NCI-H2081 (cell line): ENCODE measurements at places on chromosomes 1 and 21.

- peak; percentile 12 for DNase-seq
These were observed 11.4 kb upstream of the MTARC1 start for GRCh38 chr1:220775240-220775853.

DNA sequence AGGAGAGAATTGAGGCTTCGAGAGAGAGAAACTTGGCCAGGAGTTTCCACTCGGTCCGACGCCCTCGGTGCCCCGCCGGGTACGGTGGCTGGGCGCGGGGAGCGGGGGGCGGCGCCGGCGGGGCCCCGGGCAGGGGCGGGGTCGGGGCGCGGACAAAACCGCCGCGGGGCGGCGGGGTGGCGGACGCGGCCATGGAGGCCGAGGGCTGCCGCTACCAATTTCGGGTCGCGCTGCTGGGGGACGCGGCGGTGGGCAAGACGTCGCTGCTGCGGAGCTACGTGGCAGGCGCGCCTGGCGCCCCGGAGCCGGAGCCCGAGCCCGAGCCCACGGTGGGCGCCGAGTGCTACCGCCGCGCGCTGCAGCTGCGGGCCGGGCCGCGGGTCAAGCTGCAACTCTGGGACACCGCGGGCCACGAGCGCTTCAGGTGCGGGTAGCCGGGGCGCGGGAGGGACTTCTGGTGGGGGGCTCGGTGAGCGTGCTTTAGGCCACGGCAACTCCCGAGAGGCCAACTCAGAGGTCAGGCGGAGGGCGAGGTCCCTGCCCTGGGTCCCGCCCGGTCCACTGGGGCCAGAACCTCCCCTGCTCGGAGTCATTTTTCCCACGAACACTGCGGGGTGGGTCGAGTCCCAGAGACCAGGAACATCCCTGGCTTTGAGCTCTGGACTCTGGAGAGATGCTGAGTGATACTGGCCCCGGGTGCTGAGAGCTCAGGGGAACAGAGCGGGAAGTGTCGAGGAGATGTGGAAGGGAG, 431 bp downstream of the RAB42 start:
- no peak for DNase-seq

- no peak for DNase-seq
These were observed 15.4 kb upstream of the WASF2 start for GRCh38 chr1:27505420-27505680.

GRCh38 chr1:97632776-97633175, 288.1 kb downstream of the DPYD start:
- no peak for DNase-seq

GRCh38 chr1:212410231-212410820, 4.4 kb downstream of the PACC1 start:
- no peak for DNase-seq

- no peak for DNase-seq
These were observed 47.3 kb upstream of the COA6 start for GRCh38 chr1:234325878-234326496.

- peak; percentile 97 for DNase-seq
These were observed 43.4 kb downstream of the KIAA1614 start for GRCh38 chr1:180956028-180956640.

- no peak for DNase-seq
These were observed 51.3 kb downstream of the DNAJC6 start for GRCh38 chr1:65360648-65361047.

- peak; percentile 25 for DNase-seq
These were observed 19.7 kb upstream of the RIPK4 start for GRCh38 chr21:41786509-41786987.

GRCh38 chr1:68346188-68346808, 103.5 kb downstream of the RPE65 start:
- DNase-seq: peak; percentile 0

- DNase-seq: peak; percentile 49
These were observed at the start of gene TMEM51 for GRCh38 chr1:15153184-15153841. Gene TMEM51, plus strand, starts transcription at chr1:15153747. Its CDS starts 61,341 bp downstream, at chr1:15215088.

- DNase-seq: no peak
These were observed 13.9 kb upstream of the KIF14 start for GRCh38 chr1:200634261-200635122.

GRCh38 chr1:227945891-227946623, 1.7 kb downstream of the WNT9A start:
- DNase-seq: peak; percentile 64

GRCh38 chr1:99786751-99787501, 20.5 kb upstream of the FRRS1 start:
- DNase-seq: no peak

DNA sequence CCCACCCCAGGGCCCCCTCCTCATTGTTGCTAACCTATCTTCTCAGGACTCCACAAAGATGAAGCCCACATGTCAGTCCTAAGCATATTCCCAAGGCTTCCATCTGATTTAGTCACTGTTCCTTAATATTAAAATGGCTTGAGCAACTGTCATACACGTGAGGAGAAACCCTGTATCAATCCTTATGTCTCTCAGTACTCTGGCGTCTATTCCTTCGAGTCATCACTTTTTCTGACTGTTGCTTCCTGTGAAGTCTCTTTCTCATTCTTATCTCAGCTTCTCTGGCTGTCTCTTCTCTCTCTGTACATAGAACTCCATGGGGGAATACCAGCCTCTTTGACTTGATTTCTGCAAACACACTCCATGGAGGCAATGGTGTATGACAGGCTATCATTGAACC, 98.4 kb downstream of the C4BPA start:
- no peak for DNase-seq

- no peak for DNase-seq
These were observed 11.2 kb upstream of the NTMT2 start for GRCh38 chr1:170134521-170134920.

DNA sequence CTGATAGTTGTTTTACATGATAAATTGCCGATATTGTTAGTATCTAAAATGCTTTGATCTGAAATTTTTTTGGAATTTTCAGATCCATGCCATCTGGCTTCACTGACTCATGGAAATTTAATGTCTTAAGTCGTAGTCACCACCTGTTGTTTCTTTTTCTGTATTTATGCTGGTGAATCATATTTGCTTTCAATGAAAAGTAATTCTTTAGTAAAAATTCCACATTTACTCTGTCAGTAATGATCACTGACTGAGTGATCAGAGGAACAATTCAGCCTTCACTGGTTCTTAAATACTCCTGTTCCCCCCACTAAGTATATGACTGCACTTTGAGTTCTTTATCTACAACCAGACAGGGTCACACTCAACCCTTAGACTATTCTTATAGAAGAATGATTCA, 185.6 kb upstream of the NRIP1 start:
- no peak for DNase-seq

- DNase-seq: no peak
These were observed 44.5 kb downstream of the ZBTB17 start for GRCh38 chr1:15931401-15931800.

GRCh38 chr1:89670711-89671110, 37.8 kb downstream of the LRRC8C start:
- no peak for DNase-seq

DNA sequence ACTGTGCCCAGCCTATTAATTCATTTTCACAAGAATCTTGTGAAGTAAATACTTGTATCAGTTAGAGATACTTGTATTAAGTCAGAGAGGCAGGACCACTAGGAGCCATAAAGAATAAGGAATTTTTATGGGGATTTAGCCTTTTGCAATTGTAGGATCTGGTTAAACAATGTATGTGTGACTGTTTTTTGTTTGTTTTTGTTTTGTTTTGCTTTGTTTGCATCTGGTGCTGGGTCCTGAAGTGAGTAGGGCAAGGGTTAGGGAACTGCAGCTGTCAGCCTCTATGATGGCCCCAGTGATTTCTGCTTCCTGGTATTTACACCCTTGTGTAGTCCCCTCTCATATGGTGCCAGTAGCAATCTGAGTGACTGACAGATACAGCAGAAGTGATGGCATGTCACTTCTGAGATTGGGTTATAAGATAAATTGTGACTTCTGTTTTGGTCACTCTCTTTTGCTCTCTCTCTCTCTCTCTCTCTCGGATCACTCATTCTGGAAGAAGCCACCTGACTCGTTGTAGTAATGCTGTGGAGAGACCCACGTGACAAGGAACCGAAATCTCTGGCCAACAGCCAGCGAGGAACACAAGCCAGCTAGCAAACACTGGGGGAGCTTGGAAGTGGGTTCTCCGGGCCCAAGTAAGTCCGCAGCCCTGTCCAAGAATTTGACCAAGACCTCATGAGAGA, 96.2 kb upstream of the MARK1 start:
- DNase-seq: no peak

DNA sequence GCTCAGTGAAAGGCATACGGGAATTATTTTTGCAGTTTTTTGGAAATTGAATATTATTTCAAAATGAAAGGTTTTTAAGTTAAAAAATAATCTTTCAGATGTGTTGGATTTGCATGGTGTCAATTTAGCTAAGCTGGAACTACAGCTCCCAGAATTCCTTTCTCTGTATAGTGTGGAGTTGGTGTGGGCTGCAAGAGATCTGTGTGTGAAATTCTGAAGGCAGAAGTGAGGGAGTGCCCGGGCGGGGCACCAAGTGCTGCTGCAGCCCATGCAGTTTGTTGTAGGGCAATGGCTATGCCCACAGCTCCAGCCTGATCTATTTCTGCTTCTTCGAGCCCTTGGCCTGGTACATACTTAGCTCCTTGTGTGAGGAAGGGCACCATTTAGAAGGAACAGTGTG, 60.5 kb upstream of the CSF1 start:
- no peak for DNase-seq

DNA sequence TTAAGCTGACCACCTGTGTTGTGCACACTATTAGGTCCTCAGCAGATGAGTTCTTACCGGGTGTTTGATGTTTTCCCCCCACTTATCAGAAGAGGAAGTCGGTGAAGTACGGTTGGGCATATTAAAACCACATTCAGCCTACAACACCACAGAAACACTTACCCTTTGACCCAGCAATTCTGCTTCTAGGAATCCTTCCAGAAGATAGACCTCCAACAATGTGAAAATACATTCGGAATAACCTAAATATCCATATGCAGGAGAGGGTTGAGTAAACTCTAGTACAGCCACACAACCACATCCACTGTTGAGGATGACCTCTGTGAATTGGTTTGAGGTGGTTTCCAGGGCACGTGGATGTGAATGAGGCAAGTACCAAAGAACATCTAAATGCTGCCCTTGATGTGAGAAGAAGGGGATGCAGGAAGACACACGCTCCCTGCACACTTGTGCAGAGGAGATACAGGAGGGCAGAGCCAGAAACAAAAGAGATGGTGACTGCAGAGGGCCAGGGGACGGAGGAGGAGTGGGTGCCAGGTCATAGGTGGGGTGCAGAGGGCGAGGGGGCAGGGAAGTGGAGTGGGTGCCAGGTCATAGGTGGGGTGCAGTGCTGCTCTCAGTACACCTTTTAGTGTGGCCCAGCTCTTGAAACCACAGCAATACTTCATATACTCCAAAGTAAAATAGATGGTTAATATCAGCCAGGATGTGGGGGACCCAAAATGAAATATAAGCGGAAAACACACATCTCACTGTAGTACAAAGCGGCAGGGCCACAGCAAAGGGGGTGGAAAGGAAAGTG, 12.8 kb downstream of the ADARB1 start:
- no peak for DNase-seq

- no peak for DNase-seq
These were observed 98.8 kb downstream of the CCDC185 start for GRCh38 chr1:223492044-223492443.

- DNase-seq: no peak
These were observed 428.5 kb upstream of the RGS18 start for GRCh38 chr1:191729742-191730141.
